ENCODE measurements at places on chromosomes 6 and 20.

- no peak for DNase-seq
Measured at GRCh38 chr6:143007646-143008045, 53.0 kb upstream of the AIG1 start.

DNA sequence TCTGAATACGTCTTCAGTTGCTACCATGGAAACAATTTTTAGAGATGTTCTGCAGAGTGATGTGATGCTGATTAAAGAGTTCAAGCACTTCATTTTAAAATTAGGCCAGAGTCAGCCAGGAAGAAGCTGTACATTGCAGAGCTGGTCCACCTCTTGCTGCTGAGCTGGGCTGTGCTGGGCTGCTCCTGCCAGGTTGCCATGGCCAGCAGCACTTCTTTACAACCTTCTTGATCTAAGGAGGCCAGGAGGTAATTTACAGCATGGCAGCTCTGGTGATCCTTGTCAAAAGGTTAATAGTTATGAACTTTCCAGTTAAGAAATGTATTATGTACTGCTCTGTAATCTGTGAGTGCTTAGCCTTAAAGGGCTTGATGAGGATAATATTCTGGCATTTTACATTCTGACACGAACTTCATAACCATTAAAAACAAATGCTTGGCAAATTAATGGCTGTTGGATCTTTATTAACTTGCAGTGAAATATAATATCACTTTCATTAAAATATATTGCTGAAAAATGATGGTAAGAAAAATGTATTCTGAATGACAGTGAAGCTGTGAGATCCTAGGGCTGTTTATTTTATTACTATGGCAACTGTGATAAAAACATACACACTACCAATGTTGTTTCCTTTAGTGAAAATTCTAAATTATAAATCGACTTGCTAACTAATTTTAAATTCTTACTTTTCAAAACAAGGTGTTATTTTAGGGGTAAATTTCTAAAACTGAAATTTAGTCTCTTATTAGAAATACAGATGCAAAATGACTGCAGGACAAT, 259.7 kb downstream of the RFPL4B start:
- DNase-seq, result no peak

- DNase-seq, result peak; percentile 76
Measured at GRCh38 chr6:52577022-52577777, at the start of gene TRAM2. TRAM2 (minus strand) TSS chr6:52577060; CDS start chr6:52576915, 145 bp downstream.

DNA sequence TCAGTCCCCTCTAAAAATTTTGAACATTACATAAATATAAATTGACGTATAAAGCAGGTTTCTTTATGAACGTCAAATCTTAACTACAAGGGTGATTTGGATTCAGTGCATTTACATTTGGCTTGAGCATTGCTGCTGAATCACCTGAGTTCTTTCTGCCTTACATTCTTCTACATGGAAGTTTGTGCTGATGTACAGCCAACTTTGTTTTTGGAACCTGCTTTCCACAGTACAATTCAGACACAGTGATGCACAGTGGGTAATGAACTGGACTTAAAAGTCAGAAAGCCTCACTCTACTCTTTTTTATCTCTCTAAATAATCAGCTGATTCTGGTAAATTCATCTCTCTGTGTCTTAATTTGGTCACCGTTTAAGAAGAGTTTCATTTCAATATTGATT, 47.6 kb downstream of the RCAN2 start:
- DNase-seq, result no peak

DNA sequence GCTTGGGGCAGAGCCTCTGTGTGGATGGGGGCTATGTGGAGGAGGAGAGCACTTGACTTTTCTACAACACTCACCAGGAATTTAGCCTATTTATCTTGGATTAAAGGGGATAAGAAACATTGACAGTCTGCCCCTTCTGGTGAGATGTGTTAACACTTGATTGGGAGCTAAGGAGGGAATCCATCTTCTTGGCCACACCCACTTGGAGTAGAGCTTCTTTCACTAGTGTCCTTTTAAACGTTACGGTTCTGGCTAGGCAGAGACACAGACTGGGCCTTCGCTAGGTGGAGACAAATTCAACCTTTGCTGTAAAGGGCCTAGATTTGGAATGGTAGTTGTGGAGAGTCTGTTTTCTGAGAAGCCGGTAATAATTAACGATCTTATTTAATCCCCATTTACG, 15.5 kb upstream of the TPBG start:
- DNase-seq, result no peak

DNA sequence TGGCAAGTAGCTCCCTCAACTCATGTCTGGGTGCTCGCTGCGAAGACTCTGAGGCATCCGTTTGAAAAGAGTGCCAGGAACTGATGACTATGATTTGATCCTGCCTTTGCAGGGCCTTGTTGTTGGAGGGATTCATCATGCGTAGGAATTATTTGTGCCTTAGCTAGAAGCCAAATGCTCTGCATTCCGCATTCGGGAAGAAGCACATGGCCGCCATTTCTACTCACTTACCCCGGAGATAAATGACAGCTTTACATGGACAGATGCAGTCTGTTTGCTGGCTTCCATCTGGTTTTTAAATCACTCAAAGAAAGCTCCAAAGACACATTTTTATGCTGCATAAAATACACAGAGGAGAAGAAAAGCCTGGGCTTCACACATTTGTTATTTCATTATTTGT, 363.3 kb upstream of the CDH4 start:
- DNase-seq, result no peak

DNA sequence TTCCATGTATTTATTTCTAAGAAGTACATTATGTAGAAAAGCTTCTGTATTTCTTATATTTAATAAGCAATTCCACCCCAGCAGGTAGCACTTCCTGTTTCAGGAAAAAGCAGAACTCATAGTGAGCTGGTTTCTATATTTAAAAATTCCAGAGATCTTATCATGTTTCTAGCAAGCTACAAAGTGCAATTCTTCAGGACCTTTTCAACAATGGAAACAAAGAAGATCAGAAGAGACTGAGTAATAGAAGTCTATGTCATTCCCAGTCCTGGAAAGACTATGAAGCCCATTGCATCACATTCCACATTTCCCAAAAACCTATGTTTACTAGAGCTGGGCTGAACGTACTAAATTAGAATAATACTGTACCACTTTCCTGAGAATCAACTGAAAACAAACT, 302.6 kb upstream of the NRSN1 start:
- no peak for DNase-seq

DNA sequence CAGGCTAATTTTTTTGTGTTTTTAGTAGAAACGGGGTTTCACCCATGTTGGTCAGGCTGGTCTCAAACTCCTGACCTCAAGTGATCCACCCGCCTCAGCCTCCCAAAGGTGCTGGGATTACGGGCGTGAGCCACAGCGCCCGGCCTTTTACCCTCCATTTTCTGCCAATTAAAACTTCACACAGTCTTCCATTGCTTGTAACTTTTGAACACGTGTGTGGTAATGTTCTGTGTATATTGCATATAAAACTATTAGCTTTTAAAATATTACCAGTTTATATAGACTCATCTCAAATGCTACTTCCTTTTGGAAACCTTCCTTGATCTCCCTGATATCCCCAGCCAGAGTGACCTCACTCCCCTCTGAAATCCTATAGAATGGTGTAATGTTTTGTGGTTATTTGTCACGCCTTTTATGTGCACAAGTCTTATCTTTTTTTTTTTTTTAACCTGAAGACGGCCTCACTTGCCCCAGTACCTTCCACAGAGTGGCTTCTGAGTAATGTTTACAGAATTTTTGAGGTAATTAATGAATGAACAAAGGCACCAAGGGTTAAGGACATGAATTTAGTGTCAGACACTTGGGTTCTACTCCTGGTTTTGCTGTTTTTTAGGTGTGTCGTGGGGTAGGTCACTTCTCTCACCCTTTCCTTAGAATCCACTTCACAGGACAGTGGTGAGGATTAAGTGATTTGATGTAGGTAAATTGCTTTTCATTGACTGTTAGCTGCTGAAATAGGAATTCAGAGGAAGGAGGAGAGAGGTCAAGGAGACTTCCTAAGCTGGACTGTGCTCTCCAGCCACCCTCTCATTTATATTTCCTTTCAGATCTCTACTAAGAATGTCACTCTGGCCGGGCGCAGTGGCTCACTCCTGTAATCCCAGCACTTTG, 11.2 kb upstream of the MMP24 start:
- no peak for DNase-seq
